ENCODE measurements at places on chromosomes 12 and 14.

- no peak for DNase-seq
Observed at GRCh38 chr14:39492267-39492666, 60.0 kb upstream of the FBXO33 start.

DNA sequence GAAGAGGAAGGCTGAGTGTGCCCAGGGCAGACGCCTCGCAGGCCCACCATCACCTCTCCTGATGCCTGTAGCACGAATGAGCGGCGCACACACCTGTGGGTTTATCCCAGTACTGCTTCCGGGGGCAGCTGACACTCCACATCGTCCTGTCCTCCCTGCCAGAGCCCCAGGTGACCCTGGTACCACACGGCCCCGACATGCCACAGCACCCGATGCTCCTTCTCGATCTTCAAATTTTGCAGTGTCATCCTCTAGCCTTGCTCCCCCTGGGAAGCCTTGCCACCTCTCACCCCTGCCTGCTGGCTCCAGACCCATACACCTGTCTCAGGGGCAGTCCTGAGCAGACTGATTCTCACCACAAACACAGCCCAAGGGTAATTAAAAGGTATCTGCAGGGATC is 40.6 kb downstream of the ANO2 start:
- DNase-seq: no peak

GRCh38 chr12:124861898-124862676 is 1.6 kb downstream of the SCARB1 start:
- no peak for DNase-seq

- DNase-seq: no peak
Observed at GRCh38 chr14:92846162-92846897, 52.2 kb downstream of the GOLGA5 start.

DNA sequence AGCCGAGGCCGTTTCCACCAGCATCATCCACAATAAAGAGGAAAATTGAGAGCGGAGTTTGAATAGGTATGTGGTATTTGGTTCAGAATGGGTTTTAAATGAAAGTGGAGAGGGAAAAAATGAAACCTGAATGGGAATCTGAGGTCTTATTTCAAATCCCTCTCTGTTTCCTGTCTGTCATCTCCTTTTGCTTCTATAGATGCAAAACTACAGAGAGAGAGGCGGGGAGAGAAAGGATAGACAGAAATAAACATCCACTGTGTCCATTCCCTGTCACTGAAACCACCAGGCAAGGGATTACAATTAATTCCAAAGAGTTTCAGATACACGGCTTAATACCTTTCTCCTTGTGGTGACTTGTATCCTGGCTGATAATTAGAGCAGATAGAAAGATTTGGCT is 102.3 kb downstream of the DAD1 start:
- DNase-seq: peak; percentile 56

- peak; percentile 60 for DNase-seq
Observed at GRCh38 chr12:30440826-30441602, 254.7 kb downstream of the IPO8 start.

- DNase-seq: no peak
Observed at GRCh38 chr12:65156366-65156841, 13.0 kb upstream of the LEMD3 start.

GRCh38 chr12:22312336-22312735 is 22.2 kb downstream of the ST8SIA1 start:
- no peak for DNase-seq

GRCh38 chr14:51873221-51873893 is 12.9 kb downstream of the GNG2 start:
- peak; percentile 5 for DNase-seq

- no peak for DNase-seq
Observed at GRCh38 chr12:66898700-66899469, 220.0 kb upstream of the GRIP1 start.

DNA sequence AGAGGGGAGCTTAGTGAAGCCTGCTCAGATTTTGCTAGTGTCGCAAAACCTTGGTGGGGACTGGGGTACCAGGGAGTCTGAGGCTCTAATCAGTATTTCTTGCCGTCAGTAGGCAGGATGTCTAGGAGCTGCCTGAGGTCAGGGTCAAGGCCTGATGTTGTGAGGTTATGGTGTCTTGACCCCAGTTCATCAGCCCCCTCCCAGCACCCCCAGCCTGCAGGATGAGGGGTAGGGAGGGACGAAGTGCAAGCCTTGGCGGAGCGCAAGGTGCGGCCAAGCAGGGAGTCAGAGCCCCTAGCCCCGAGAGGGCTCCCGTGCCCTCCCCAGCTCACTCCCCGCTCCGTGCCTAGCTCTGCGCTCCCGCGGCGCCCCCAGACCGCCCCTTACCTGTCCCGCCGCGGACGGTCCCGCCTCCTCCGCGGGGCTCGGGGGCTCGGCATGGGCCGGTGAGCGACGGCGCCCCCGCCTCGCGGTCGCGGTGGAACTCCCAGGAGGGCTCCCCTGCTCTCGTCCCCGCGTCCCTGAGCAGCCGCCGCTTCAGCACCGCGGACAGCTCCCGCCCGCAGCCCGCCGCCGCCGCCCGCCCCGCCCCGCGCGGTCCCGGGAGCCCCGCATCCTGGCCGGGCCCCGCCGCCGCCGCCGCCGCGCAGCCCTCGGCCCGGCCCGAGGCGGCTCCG is 347 bp downstream of the SYNDIG1L start:
- DNase-seq: no peak

DNA sequence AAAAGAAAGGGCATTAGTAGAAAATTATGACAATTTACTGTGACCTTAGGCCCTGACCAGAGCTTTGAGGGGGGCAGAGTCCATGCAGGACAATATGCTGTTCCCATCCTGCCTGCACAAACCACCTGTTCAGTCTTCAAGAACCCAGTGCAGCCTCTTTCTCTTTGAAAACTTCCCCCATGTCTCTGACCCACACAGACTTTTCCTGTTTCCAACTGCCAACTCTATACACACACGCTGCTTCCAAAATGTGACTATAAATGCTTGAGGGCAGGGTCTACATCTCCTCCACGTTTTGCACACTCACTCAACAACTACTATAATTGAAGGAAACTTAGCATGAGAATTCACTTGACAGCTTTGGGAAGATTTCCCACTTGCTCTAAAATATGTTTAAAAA is 36.6 kb upstream of the SYCP3 start:
- DNase-seq: no peak

DNA sequence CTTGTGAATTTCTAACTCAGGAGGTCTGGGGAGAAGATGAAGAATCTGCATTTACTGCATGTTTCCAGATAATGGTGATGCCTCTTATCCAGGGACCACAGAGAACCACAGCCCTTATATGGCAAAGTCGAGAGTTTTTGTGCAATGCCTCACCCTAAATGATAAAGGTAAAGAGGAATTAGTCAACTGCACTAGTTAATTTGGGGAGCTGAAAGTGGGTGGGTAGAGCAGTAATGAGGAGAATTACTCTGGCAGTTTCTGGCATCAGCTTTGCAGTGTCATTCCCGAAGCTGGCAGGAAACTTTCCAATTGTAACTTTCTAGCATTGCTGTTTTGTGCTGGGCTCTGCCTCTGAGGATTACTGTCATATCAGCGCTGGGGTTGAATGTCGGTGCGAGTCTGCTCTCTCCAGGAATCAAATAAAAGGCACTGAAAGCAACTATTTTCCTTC is 10.3 kb downstream of the EGLN3 start:
- no peak for DNase-seq

DNA sequence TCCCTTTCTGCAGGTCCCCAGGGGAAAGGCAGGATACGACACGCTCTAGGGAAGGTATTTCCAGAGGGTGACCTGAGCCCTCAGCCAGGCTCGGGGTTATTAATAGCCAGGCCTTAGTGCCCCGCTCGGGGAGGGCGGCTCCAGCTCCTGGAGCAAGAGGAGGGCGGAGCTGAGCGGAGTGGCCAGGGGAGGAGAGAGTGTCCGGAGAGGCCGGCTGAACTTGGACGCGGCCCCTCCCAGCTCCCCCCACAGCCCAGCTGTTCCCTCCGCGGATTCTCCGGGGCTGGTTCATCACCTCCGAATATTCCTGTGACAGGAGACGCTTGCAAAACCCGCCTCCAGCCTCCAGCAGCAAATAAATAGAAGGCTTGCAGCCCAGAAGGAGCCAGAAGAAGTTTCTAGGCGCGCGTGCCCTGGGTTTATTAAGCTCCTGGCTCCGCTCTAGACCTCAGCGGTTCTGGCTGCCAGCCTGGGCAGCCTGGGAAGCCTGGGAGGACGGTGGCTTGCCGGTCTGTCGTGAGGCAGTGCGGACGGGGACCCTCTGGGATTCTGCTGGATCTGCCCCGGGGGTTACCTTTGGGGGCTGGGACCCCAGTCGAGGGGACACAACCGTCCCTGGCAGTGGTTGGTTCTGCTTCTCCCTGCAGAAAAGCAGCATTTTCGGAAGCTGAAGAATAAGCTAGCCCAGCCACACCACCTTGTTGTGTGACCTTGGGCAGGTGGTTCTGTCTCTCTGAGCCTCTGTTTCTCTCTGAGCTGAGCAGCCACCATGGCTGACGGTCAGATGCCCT is at the start of gene HSPB8:
Gene HSPB8 (plus strand): TSS at position 388 of the 791 bp plus-strand sequence. CDS start 382 bp downstream, at position 770.
- DNase-seq: peak; percentile 77

GRCh38 chr12:12230275-12230674 is 36.6 kb downstream of the LRP6 start:
- DNase-seq: no peak

- DNase-seq: no peak
Observed at GRCh38 chr12:119102714-119103113, 76.0 kb upstream of the HSPB8 start.

DNA sequence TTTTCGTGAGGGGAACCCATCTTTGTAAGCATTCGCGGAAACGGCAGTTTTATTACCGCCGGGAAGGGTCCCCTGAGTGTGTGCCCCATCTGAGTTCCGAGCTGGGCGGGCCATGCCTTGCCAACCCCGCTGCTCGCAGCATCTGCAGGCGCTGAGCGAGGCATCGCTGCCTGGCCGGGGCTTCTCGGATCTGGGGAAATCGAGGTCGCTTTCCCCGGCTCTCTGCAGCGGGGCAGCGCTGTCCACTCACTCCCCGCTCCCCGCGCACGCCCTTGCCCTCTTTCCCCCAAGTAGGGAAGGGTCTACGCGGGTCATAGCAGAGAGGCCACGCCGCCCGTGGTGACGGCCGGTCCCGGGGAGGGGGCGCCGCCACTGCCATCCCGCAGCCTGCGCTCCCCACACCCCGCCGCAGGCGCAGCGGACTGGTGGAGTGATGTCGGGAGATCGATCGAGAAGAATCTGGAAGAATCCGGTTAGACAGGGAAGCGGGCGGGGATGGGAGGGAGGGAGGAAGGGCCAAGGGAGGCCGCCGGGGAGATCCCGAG is 507 bp upstream of the FKBP4 start:
- no peak for DNase-seq

GRCh38 chr12:10363914-10364814 is 25.7 kb downstream of the KLRK1 start:
- no peak for DNase-seq

DNA sequence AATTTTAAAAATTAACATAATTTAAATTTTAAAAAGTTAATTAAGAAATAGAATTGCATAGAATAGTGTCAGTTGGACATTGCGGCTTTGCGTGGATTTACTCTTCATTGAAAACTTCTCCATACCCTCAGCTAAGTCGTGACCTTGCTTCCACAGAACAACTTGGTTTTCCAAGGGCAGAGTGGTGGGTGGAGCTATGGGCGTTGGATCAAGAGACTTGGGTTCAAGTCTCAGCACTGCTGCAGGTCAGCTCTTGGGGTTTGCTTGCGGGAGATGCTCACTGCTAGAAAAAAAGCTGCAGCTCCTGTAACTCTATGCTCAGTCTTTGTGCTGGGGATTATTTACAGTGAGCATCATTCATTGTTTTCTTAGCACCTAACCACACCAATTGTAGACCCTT is 133.7 kb downstream of the PRIMA1 start:
- DNase-seq: peak; percentile 4

- no peak for DNase-seq
Observed at GRCh38 chr14:92373336-92373735, 50.4 kb downstream of the SLC24A4 start.

DNA sequence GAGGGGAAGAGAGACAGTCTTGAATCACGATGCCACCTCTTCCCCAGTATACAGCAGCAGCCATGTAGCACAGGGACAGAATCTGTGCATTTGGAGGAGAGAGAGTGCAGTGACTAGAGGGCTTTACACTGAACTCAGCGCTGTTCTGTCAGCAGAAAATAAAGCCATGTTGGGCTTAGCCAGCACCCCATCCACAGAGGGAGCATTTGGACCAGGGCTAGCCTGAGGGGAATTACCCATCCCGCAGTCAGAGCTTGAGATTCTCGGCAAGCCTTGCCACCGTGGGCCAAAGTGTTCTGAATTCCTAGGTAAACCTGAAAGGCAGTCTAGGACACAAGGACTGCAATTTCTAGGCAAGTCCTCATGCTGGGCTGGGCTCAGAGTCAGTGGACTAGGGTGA is 120.4 kb upstream of the CNOT2 start:
- DNase-seq: no peak

- peak; percentile 44 for DNase-seq
Observed at GRCh38 chr12:95642583-95642982, 91.3 kb upstream of the USP44 start.

DNA sequence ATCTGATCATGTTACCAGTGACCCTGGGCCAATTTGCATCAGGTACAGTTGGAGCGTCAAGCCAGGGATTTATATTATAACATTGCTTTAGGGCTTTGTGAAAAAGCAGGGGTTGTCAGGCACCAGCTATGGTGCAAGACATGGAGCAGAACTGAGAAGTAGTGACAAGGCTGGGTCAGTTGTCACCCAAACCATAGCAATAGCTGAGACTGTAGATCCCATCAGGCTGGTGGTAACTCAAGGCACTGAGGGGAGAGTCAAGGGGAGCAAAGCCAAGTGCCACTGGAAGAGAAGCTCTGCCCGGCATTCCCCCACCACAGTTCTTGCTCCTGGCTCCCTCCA is 16.9 kb downstream of the BCL2L14 start:
- no peak for DNase-seq

DNA sequence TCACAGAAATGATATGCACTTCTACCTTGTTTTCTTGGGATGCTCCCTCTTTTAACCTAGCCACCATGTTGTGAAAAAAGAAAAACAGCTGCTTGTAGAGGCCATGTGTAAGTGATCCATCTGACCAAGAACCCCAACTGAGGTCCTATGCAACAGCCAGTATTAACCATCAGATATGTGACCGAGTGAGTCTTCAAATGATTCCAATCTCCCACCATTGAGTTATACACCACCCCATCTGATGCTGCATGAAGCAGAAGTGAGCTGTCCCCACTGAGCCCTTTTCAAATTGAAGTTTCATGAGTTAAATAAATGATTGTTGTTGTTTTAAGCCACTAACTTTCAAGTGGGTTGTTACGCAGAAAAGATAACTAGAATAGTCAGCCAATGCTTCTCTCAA is 20.6 kb upstream of the USP15 start:
- no peak for DNase-seq

GRCh38 chr14:71372411-71372838 is 465.2 kb downstream of the PCNX1 start:
- no peak for DNase-seq

DNA sequence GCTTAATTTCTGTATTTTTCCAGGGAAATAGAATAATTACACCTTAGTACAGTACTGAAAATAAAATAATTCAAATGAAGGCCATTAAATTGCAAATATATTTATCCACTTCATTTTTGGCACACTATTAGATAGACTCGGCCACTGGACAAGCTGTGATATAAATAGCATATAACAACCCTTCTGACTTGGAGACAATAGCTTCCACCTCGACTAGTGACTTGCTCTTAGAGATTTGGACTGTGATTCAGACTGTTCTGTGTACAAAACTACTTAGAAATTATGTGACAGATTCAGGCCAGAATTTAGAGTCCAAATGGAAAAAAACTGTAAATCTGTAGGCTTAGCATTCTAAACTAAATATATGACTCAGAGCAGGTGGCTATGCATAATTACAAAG is 949.9 kb downstream of the LRFN5 start:
- DNase-seq: no peak

GRCh38 chr12:92021666-92022035 is 124.0 kb downstream of the BTG1 start:
- peak; percentile 57 for DNase-seq

All from NCI-H82 (cell line).